CD4-positive, alpha-beta T cell treated with Interleukin-21 for 1 hour (primary cell): ENCODE measurements at places on chromosomes 7 and 10.

DNA sequence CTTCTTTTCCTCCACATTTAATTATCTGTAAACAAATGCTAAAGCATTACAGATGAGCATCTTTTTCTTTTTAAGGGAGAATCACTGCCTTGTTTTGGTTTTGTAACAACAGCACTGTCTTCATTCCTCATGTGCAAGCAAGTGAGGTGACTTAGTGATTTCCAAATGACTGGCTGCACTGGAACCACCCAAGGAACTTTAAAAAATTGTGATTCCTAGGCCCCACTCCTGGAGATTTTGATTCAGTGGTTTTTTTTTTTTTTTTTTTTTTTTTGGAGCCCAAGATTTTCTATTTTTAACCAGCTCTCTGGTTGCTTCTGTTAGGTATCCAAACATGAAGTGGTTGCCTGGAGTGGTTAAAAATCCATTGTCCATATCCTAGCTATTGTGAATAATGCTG lies 176.2 kb downstream of the LRMDA start:
- DNase-seq, result no peak

GRCh38 chr10:117134056-117134305 lies 4.1 kb downstream of the VAX1 start:
- DNase-seq, result no peak

DNA sequence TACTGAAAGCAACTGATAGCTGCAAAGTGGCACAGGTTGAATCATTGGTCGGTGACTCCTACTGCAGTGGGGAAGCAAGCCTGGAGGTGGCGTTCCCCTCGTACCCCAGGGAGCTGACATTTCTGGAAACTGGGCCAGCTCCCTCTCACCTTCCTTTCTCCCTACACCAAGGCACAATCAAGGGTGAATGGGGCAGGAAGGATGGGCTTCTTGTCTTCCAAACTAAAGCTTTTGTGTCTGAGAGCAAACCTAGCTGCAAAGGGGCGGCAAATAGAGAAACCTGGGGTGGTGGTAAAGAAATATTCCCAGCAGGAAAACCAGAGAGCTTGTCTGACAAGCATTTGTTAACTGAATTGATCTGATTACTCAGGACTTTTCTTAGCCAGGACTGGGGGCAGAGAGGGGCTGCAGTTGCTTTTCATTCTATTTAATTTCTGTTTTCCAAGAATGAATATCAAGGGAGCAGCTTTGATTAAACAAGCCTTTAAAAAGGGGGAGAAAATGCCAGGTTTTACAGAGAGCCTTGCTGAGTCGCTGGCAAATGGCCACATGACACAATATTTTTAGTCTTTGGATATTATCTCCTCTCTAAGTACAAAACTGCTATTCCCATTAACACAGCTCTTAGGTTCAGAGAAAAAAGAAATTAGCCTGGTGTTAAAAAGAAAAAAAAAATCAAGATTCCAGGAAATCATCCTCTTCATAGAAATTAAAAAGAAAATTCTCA lies 27.8 kb downstream of the CDHR3 start:
- DNase-seq, result no peak

DNA sequence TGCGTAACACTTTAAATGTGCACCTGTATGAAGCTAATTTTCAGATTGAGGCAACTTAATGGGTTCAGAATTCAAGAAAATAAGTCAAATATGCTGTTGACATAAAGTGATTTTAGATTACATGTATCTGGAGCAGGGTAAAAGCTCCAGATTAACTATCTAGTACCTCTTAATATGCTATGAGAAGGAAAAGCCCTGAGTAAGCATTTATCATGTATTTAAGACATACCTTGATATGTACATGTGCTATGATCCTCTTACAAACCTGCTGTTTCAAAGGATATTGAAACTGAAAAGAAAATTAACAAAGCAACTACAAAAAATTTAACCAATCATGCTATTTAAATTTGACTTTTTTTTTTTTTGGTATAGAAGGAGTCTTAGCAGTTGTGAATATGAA lies 4.5 kb downstream of the SPAG6 start:
- no peak for DNase-seq

DNA sequence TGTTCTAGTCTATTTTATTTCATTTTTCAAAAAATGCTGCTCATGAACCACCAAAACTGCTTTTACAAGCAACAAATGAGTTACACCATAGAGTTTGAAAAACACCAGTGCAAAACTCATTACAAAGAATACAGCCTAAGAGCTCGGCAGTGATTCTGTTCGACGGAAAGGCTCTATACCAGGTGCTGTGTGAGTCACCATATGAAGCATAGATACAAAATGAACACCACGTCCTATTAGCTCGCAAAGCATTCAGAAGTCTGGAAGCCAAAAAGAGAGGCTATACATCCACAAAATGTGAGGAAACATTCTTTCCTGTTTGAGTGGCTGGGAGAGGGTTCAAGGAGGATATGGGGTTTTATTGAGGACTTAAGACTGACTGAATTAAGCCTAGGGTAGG lies 136.1 kb downstream of the ATE1 start:
- no peak for DNase-seq

DNA sequence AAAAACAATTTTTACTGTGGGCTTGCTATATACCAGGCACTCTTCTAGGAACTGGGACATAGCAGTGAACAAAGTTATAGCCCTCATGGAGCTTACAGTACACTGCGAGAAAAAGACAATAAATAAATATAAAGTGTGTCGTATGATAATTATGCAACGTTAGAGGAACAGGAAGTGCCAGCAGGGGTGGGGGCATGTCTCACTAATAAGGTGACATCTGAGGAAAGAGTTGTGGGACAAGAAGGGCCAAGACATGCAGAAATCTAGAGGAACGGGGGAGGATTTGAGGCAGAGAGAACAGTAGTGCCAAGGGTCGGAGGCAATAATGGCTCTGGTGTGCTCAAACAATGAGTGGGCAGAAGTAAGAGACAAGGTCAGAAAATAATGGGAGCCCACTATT lies 52.8 kb downstream of the LMBR1 start:
- no peak for DNase-seq

- no peak for DNase-seq
Observed at GRCh38 chr10:127790066-127790624, 53.2 kb downstream of the FOXI2 start.

- DNase-seq, result no peak
Observed at GRCh38 chr7:1369916-1370657, 89.2 kb downstream of the MICALL2 start.

GRCh38 chr10:31602541-31603234 lies 283.7 kb downstream of the ZEB1 start:
- no peak for DNase-seq

DNA sequence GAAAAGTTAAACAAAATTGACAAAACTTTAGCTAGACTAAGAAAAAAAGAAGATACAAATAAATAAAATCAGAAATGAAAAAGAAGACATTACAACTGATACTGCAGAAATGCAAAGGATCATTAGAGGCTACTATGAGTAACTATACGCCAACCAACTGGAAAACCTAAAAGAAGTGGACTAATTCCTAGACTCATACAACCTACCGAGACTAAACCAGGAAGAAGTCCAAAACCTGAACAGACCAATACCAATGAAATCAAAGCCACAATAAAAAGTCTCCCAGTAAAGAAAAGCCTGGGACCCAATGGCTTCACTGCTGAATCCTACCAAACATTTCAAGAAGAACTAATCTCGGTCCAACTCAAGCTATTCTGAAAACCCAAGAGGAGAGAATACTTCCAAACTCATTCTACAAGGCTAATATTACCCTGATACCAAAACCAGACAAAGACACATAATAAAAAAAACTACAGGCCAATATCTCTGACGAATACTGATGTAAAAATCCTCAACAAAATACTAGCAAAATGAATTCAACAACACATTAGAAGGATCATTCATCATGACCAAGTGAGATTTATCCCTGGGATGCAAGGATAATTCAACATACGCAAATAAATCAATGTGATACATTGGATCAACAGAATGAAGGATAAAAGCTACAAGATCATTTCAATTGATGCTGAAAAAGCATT lies 20.3 kb downstream of the ELAPOR2 start:
- no peak for DNase-seq

DNA sequence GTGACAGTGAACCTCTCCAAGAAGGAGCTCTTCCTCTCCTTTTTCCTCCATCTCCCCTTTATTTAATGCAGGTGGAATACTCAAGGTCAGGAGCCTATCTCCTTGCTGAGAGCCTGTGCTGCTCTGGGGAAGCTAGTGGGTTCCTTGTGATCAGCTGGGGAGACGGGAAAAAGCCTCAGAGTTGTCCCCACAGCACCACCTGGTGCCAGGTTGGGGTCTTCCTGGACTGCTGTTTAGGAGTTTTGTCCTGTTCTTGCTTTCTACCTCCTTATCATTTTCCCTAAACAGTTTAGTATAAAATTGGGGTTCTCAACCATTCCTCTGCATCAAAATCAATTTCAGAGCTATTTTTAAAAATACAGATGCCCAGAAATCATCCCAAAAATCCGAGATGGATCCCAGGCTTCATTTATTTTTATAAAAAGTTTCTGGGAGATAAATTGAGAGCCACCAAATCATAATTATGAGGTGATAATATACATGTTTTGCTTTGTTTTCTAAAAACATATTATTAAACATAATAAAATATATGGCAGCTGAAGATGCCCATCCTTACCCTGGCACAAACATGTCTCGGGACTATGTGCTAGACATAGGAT lies 44.3 kb downstream of the MACC1 start:
- DNase-seq, result no peak

GRCh38 chr7:75546237-75547015 lies 54.3 kb downstream of the SPDYE5 start:
- no peak for DNase-seq

DNA sequence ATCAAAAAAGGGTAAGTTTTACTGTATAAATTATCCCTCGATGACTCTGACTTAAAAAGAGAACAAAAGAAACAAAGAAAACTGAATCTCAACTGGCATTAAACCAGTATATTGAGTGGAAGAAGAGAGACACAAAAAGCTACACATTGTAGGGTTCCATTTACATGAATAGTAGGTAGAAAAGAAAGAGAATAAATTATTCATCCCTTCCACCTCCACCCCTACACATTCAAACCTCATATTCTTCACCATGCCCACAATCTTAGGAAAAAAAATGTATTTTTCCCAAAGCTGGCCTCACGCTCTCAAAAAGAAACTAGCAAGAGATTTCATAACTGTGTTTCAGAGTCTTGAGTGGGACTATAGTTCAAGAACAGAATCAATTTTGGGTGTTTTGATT lies 346.8 kb upstream of the AOAH start:
- no peak for DNase-seq

- no peak for DNase-seq
Observed at GRCh38 chr7:70487886-70488285, 644.1 kb upstream of the GALNT17 start.

- peak; percentile 68 for DNase-seq
Observed at GRCh38 chr10:88932539-88933256, 19.9 kb downstream of the ACTA2 start.

DNA sequence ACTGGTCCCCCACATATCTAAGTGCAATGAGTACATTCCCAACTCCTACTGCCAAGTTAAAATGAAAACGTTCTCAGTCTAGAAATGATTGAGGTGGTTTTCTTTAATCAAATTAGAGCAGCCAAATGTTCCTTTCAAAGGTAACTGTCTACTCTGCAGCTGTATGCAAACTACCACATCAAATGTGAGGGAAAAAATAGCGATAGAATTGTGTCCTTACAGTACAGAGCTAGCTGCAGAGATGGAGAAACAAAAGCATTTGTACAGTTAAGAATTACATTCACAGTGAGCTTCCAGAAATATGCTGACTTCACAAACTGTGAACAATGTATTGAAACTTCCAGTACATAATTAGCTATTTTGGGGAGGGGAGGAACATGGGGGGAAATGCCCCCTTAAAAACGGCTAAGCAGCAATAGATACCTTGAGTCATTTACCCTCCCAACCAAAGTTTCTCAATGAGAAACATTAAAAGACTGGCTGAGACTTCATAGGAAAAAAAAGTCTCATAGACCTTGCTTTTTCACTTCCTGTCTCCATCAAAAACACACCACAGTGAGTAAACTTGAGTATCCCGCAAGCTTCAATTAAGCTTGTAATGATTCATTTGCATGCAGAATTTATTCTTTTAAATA lies 22.9 kb downstream of the CDK6 start:
- DNase-seq, result no peak

GRCh38 chr10:114477285-114477684 lies 73.0 kb upstream of the AFAP1L2 start:
- no peak for DNase-seq

GRCh38 chr10:45433716-45434469 lies 59.9 kb downstream of the ALOX5 start:
- DNase-seq, result no peak

DNA sequence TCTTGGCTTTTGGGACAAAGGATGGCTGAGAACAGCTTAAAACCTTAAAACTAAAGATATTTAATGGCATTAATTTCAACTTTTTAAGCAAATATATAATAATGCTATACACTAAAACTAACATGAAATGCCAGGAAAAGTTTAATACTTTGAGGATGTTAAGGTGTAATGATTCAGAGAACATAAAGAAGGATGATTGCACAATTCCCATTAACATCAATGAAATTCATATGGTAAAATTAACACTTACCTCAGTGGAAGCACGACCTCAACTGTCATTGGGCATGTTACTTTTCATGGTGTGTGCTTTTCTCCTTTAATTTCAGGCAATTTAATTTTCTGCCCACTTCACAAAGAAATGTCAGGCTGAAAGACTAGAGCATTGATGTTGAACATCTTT lies 171.7 kb downstream of the KCND2 start:
- no peak for DNase-seq

GRCh38 chr7:109835577-109835976 lies 1255.3 kb upstream of the LRRN3 start:
- DNase-seq, result no peak

DNA sequence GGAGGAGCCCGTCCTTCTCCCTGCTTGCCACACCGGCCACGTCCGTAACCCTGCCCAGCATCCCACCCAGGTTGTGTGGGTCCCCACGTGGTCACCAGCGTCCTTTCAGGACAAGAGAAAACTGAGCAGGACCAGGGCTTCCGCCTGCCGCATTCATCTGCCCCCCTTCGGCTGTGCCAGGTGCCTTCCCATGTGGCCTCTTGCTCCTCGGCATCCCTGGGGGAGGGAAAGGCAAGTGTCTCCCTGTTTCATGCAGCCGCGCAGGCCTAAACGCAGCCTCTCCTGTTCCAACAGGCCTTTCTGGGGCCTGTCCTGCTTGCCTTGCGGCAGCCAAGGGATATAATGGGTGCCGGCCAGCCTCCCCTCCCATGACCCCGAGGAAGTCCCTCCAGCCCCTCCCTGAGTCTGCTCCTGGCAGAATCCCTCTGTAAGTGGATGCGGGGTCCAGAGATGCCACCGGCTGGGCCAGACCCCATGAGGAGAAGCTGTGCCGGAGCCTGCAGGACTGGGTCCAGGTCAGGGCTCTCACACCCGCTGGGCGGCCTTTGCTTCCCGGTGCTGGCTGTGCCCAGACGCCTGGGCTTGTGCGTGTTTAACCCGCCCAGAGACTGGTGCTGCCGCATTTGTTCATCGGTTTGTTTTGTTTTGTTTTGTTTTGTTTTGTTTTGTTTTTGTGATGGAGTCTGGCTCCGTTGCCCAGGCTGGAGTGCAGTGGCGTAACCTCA lies 23.1 kb downstream of the SHH start:
- DNase-seq, result no peak
